ENCODE measurements at places on chromosomes 3 and 15. TPM values are rescaled to one million over a fixed set of nuclear protein-coding genes. Genes with fewer than 3 reads are reported as not detected.

GRCh38 chr15:80904998-80905397, 84.6 kb downstream of the MESD start:
- DNase-seq, result no peak

DNA sequence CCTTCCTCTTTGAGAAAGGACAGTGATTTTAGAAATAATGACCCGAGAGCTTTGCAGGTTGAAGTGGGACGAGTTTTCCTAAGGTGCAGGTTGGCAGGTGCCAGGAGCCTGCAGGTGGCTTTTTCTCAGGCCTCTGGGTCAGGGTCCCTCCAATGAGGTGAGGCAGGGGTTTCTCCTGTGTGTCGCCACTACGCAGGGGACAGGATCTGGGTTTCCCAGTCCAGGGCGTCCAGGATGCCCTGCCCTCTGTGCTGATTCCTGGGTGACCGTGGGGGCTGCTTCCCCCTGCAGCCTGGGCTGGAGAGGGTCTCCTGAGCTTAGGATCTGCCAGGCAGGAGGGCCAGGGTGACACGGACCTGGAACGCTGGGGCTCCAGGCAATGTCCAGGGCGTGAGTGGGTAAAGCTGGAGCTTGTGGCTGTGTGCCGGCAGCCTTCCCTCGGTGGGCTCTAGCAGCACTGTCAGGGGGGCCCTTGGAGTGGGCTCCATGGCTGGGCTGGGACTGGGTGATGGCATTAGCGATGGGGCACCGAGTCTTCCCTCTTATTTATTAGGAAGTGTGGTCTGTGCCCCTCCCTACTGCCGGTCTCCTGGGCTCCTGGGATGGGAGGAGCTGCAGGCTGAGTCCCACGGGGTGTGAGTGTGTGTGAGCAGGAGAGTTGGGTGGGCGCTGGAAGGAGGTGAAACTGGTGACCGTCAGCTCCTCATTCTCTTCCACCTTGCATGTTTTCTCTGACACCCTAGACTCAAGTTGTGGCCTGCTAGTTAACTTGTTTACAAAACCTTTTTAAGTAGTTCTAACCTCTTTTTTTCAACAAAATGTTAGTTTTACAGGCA, 1.8 kb downstream of the APBA2 start:
- no peak for DNase-seq

- DNase-seq, result peak; percentile 95
Observed at GRCh38 chr3:111761309-111761795, 97.7 kb upstream of the PHLDB2 start.

DNA sequence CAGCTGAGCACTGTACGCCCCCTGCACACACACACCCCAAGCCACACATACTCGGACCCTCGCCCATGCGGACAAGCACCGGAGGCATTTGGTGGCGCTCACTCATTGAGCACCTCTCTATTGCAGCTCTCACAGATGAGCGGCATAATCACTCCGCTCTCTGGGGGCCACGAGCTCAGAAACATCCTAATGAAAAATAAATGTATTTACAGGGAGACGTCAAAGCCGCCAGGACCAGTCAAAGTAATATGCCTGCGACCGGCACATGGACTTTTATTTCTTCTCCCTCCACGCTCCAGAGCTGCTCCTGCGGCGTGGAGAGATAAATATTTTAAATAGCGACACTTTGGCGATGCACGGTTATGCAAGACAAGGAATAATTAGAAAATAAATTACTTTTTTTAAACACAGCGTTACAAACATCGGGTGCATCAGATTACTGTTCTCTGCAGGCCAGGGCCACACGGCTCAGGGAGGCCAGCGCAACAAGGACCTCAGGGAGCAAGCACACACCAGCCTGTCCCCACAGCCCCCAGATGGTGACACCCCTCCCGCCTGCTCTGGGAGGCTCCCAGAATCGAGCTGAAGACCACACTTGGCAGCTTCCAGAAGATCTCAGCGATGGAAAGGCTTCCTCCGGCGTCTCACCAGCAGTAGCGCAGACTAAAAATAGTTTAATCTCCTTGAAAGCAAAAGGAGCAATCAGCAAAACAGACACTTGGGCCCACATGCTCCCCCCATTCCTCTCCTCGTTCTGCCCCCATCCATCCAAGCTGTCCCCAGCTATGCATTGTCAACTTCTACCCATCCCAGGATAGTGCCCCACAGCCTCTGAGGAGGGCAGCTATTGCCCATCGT, 48.0 kb downstream of the CACNA2D2 start:
- no peak for DNase-seq

- no peak for DNase-seq
Observed at GRCh38 chr15:63791228-63791627, 42.5 kb downstream of the HERC1 start.

- no peak for DNase-seq
Observed at GRCh38 chr3:163523375-163523774, 1554.9 kb downstream of the SI start.

- DNase-seq, result no peak
Observed at GRCh38 chr3:82308755-82309154, 547.3 kb upstream of the GBE1 start.

DNA sequence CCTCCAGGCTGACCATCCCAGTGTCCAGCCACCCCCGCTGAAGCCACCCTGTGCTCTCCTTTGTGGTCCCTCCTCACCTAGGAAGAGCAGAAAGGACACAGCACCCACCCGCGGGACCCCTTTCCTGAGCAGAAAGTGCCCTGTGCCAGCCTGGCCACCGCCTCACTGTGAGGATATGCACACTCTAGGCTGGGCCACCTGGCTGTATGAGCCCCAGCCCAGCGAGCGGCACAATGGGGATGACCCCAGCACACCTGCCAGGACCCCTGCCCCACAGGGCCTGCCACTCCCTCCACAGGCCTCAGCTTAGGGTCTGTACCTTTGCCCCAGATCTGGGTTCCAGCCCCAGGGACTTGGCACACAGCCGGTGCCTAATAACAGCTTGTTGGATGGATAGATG, 47.9 kb upstream of the FURIN start:
- no peak for DNase-seq

- no peak for DNase-seq
Observed at GRCh38 chr15:87816016-87816415, 440.5 kb downstream of the NTRK3 start.

GRCh38 chr15:92393071-92393979, at the start of gene ST8SIA2:
TSS of gene ST8SIA2 (plus strand) at chr15:92393881. CDS start at chr15:92394065, 184 bp downstream.
- DNase-seq, result peak; percentile 55

- no peak for DNase-seq
Observed at GRCh38 chr15:82549199-82549665, 9.0 kb upstream of the RPS17 start.

DNA sequence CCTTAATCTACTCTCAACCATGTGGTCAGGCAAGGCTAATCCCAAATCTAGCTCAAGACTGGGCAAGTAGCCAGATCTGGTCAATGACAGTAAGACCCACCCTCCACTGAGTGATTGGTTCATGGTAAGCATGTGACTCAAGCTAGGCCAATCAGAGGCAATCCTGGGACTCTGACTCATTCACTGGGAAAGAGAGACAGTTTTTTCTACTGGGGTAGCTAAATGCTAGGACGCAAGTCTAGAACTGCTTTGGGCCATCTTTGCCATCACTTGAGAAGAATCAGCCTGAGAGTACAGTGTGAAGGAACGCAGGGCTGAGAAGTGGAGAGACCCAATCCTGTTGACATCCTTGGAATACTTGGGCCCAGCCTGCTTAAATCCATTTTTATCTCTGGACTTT, 9.4 kb upstream of the RAD18 start:
- DNase-seq, result peak; percentile 70

- no peak for DNase-seq
Observed at GRCh38 chr3:30520699-30521098, 85.7 kb upstream of the TGFBR2 start.

DNA sequence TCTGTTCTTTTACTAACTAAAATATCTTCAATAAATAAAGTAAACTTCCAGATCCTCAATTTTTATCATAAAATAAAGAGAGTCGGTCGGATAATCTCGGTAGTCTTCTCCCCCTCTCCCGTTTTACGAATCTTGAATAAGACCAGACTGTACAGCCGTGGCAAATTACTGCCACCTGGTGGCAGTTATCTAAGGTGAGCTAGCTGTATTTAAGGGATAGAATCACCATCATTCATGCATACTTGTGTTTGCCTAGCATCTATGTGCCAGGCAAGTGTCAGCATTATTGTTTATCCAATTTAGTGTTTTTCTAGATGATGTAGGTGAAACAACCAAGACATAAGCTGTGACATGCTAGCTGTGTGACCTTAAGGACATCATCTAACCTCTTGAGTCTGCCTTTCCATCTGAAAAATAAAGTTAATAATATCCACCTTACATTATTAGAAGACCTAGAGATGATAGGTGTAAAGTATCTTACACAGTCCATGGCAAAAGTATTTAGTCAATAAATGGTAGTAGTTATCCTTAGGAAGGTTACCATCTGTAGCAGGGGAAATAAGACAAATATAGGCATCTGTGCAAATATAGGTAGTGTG, 21.3 kb downstream of the DUT start:
- peak; percentile 67 for DNase-seq

DNA sequence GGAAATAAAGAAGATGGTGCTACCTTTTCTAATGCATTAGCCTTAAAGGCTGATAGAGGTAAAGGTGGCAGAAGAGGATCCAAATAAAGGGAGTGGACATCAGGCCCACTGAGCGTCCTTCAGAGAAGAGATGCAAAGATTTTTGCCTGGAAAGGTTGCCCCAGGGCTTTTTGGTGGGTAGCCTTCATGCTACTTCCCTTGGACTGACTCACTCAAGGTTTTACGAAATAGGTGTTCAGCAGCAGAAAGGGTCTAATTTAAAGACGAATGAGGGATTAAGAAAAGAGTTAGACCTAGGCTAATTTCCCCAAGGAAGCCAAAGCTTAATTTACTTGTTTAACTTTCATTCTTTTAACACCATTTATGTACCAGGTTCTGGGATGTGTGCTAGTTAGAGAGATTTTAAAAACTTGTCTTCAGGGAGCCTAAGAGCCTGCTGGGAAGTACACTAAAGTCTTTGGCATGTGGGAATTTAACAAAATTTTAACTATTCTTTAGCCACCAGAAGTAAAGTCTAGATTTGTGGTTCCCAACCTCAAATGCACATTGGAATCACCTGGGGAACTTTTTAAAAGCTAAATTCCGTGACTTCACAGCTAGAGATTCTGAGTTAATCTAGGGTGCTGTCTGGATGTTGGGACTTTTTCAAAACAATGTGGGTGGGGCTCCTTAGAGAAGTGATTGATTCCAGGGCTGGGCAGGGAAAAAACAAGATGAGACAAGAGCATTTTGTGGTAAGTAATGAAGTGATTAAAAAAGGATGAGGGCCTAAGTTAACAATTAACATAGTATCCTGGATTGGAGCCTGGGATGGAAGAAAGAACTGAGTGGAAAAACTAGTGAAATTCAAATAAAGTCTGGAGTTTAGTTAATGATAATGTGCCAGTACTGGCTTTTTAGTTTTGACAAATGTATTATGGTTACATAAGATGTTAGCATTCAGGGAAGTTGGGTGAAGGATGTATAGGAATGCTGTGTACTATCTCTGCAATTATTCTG, 3.4 kb downstream of the IL20RB start:
- DNase-seq, result peak; percentile 11

Gene CACNA1D
- total RNA-seq, result not detected

Gene ZBED2
- total RNA-seq, result not detected

Gene PXYLP1
- 3.7 TPM for total RNA-seq

Gene BNC1
- 13.8 TPM for total RNA-seq

Gene C3orf38
- 29.9 TPM for total RNA-seq

Gene SMARCC1
- 41.4 TPM for total RNA-seq

Gene TM4SF4
- total RNA-seq, result 0.17 TPM

Gene ASB14
- total RNA-seq, result not detected
